Stimulated activated CD4-positive, alpha-beta T cell treated with anti-CD3 and anti-CD28 coated beads, TNF-alpha, amount 100 ng/mL, for 1 hour (primary cell): ENCODE measurements at places on chromosomes 1 and 21.

DNA sequence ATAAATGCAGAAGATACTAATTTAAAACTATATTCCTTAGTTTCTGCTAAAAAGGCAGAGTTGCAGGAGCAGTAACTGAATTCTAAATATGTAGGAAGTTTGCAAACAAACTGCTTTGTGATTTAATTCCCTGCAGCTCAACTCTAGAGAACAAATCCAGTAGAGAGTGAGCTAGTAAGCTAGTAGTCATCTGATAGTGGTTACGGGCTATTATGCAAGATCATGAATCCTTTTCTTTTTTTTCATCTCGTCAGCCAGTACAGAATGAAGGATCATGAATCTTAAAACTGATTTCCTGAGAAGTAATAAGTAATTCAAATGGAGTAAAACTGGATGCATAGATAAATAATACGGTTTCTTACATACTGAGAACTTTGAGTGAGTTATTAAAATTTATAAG lies 3.3 kb downstream of the DPH5 start:
- no peak for DNase-seq

DNA sequence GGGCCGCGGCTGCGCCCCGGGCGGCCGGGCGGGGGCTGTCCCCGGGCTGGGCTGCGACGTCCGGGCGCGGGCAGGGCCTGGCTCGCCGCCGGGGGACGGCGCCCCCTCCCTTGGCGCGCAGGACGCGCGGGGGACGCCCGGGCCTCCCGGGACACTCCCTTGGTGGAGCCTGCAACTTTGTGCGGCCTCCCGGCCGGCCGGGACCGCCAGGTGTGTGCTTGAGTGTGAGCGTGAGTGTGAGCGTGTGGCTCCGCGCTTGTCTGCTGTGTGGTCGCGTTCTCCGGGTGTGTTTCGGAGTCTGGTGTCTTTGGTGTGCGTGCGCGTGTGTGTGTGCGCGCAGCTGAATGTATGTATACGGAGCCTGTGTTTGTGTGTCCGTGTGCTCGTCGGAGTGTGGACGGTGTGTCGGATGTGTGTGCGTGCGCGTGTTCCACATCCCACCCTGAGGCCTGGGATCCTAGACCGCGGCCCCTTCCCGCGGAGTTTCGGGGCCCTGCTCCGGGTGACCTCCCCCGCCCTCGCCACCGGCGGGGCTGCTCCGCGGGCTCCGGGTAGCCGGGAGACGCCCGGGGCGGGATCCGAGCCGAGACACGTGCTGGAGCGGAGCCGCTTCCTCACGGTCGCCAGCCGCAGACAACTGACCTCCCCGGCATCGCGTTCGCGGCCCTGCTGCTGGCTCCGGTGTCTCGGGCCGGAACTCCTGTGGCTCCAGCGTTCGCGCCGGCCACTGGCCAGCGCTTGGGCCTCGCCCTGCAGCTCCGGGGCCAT lies 1.7 kb downstream of the PTPRU start:
- DNase-seq, result no peak

DNA sequence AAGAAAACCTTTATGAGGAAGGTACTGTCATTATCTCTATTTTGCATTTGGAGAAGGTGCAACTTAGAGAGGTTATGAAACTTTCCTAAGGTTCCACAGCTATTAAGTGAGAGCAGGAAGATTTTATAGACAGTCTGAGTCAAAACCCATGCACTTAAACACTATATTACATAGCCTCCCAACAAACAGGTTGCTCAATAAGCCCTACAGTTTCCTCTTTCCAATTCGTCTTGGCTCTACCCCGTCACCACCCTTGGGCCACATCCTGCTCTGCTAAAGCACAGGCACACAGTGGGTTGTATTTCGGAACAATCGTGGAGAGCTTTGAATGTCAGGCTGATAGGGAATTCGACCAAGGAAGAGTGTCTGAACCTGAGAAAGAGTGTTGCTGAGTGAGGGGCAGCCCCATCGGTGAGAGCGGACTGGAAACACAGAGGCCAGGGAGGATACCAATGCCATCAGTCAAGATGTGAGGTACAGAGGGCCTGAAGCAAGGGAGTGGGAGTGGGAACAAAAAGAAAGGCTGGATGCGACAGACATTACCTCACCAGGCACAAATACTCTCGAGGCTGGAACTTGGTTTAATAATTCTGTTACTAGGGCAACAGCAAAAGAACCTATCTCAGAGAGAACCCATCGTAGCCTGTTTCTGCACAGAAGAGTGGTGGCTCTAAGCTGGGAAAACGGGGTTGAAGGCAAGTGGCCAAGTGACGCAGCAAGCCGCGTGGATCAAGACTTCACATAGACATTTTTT lies 6.3 kb upstream of the LRRC52 start:
- DNase-seq, result no peak

GRCh38 chr1:207029701-207030521 lies 2.6 kb downstream of the C1orf116 start:
- DNase-seq, result no peak

DNA sequence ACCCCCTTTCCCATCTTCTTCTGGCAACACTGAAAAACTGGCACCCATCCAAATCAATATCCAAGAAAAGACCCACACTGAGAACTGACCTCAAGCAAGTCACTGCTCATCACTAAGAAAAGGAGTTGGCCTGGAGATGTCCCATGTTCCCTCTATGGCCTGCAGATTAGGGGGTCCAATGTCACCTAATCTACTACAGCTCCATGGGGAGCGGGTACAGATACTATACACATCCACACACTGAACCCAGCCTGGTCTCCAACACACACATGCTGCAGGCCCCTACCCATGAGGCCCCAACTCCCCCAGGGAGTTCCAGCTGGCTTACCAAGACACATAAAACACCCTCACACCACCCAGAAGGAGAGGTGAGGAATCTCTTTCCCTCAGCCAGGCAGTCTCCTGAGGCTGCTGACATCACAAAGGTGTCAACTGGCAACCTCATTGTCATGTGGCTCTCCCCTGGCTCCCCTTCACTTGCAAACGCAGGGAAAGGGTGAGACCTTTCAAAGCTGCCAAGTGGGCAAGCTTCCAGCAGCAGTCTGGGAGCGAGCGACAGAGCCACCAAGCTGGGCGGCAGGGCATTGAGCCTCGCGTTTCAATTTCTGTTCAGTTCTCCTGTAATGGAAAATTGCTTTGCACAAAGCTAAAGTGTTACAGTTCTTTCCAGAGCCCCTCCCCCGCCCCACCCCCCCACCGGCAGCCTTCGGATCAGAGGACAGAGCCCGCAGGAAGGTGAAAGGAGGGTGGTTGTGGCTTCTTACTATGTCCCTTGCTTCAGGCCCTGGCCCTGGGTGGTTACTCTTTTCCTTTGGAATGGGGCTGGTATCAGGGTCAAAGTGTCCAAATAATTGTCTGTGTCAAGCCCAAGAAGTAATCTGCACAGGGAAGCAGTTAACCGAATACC lies at the start of gene LRRC52:
TSS of gene LRRC52 (plus strand) at position 469 of the 907 bp plus-strand sequence. CDS start at position 766, 297 bp downstream.
- DNase-seq, result no peak

DNA sequence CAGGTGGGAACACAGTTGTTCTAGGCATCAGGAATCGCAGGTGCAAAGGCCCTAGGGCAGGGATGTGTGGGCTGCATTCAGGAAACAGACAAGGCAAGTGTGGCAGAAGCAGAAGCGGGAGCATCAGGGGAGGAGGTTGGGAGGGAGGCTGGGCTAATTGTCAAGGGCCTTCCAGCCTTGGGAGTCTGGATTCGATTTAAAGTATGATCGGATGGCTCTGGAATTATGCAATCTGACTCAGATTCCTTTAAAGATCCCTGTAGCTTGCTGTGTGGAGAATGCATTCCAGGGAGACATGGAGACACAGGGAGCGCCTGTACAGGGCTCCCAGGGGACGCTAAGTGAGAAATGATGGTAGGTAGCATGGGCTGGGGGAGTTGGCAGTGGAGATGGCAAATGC lies 86.5 kb downstream of the LACTBL1 start:
- no peak for DNase-seq

DNA sequence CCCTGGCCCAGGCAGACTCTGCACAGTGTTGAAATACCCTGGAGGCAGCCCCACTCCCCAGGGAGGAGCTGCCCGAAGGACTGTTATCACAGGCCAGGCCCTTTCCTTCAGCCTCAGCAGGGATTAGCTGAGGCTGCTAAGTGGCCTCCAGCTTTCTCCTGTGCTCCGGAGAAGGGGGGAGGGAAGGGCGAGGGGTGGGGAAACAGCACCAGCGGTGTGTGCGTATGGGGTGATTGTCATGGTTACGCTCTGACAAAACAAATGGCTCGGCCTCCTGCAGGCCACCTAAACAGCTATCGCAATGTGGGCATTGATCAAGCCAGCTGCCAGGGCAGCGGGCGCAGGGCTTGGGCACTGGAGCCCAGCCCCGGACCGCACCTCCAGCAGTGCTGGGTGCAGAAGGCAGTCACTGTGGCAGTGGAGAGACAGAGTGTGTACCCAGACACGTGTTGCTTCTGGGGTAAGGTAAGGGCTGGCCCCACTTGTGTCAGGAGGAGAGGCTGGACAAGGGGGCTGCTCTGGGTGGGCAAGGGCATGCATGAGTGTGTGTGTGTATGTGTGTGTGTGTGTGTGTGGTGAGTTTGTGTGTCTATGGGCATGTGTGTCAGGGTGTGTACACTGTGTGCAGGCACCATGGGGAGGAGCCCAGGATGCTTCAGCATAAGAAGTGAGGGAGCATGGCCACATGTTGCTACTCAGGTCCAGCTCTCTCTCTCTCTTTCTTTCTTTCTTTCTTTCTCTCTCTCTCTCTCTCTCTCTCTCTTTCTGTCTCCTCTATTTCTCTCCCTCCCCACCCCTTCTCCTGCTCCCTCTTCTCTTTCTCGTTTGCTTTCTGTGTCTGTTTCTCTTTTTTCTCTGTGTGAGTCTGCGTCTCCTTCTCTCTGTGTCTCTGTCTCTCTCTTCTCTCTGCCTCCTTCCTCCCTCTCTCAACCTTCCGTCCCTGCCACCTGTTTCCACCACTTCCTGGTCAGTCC lies at the start of gene VWA5B1:
TSS of gene VWA5B1 (plus strand) at position 252 of the 974 bp plus-strand sequence. CDS start 19,727 bp downstream, outside the sequence.
- no peak for DNase-seq

GRCh38 chr1:107835151-107835670 lies 129.8 kb downstream of the VAV3 start:
- DNase-seq, result no peak
